ENCODE measurements at places on chromosomes 5 and 9. TPM values are rescaled to one million over a fixed set of nuclear protein-coding genes. Genes with fewer than 3 reads are reported as not detected.

Gene ZCCHC9
- total RNA-seq, result 15.5 TPM

Gene ZCCHC7
- total RNA-seq, result 33.4 TPM

Gene GRXCR2
- total RNA-seq, result not detected

Gene ZNF608
- 0.16 TPM for total RNA-seq

Gene BARHL1
- total RNA-seq, result not detected

Gene ADAMTS16
- not detected for total RNA-seq

Gene IFT74
- 4.7 TPM for total RNA-seq

Gene CER1
- total RNA-seq, result not detected

- no peaks in the 10 kb centered on the region for H3K4me1 ChIP-seq
- H3K36me3 ChIP-seq, result no peaks in the 10 kb centered on the region
Observed at GRCh38 chr5:121503111-121503840, 348.4 kb upstream of the FTMT start.

DNA sequence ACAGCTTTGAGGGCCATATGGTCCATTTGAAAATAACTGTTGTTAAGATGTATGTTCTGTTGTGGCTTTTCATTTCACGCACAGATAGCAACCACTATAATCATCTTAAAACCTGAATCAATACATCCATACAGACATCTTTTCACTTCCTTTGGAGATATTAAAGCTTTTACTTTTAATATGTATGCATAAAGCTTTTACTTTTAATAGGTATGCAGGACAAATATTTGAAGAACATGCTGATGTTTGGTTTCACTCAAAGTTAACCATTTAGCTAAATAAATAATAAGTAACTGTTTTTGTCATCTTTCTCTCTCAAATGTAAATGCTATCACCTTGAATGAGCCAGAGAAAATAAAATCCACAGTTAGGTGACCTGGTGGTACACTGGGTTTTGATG is 108.6 kb downstream of the OXCT1 start:
- H3K27ac ChIP-seq, result no peak overlapping the region
- peaks cover 9% of the 10 kb centered on the region for H3K4me1 ChIP-seq
- H3K36me3 ChIP-seq, result peaks cover 29% of the 10 kb centered on the region
- H3K4me3 ChIP-seq, result no peak overlapping the region
- DNase-seq, result no peak

DNA sequence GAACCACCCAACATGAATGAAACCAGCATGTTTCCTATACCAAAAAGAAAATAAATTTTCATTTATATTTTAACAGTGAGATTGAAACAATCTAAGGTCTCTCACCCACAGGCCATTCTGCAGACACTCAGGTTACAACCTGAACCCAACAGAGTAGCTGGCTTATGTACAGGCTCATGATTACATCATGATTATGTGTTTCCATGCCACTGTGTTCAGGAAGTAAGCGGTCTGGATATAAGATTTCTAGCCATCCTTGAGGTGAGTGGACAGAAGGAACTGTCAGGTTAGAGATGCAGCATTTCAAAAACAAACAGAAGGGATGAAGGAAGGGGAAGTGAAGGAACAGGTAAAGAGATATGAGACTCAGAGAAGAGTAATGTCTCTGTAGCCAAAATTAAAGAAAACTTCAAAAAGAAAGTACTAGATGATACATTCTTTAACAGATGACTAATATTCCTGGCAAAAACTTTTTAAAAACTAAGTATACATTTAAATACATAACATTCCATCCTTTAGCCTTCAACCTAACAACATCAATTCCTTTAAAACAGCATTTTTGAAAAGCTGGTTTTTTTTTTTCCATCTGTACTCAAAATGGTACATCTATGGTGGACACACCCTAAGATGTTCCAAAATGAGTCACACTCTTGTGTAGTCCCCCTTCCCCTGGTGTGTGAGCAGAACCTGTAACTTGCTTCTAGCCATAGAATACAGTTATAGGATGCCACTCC is 119.8 kb downstream of the LPAR1 start:
- H3K4me3 ChIP-seq, result no peak overlapping the region
- H3K36me3 ChIP-seq, result no peaks in the 10 kb centered on the region
- no peaks in the 10 kb centered on the region for H3K27me3 ChIP-seq
- no peak for DNase-seq
- no peak overlapping the region for H3K27ac ChIP-seq
- H3K4me1 ChIP-seq, result no peaks in the 10 kb centered on the region

GRCh38 chr5:76190356-76190755 is 107.2 kb downstream of the SV2C start:
- H3K4me1 ChIP-seq, result no peaks in the 10 kb centered on the region
- peaks cover 6% of the 10 kb centered on the region for H3K27me3 ChIP-seq
- no peak for DNase-seq
- no peaks in the 10 kb centered on the region for H3K36me3 ChIP-seq
- no peak overlapping the region for H3K27ac ChIP-seq
- no peak overlapping the region for H3K4me3 ChIP-seq

- no peak for DNase-seq
- H3K36me3 ChIP-seq, result no peaks in the 10 kb centered on the region
- no peaks in the 10 kb centered on the region for H3K27me3 ChIP-seq
- H3K4me3 ChIP-seq, result no peak overlapping the region
Observed at GRCh38 chr5:62977661-62978060, 399.0 kb downstream of the LRRC70 start.

- no peaks in the 10 kb centered on the region for H3K27me3 ChIP-seq
- H3K36me3 ChIP-seq, result peaks cover 8% of the 10 kb centered on the region
- H3K27ac ChIP-seq, result no peak overlapping the region
- H3K4me3 ChIP-seq, result no peak overlapping the region
- peaks cover 6% of the 10 kb centered on the region for H3K4me1 ChIP-seq
Observed at GRCh38 chr9:120482424-120483186, 97.4 kb downstream of the CDK5RAP2 start.

GRCh38 chr9:12723409-12724028 is 30.3 kb downstream of the TYRP1 start:
- no peaks in the 10 kb centered on the region for H3K4me1 ChIP-seq
- no peak overlapping the region for H3K4me3 ChIP-seq
- H3K27ac ChIP-seq, result no peak overlapping the region
- no peaks in the 10 kb centered on the region for H3K36me3 ChIP-seq
- DNase-seq, result no peak
- H3K27me3 ChIP-seq, result no peaks in the 10 kb centered on the region

- peaks cover 27% of the 10 kb centered on the region for H3K27me3 ChIP-seq
- no peak overlapping the region for H3K27ac ChIP-seq
- H3K4me1 ChIP-seq, result peaks cover 3% of the 10 kb centered on the region
- DNase-seq, result no peak
- peaks cover 3% of the 10 kb centered on the region for H3K36me3 ChIP-seq
- H3K4me3 ChIP-seq, result no peak overlapping the region
Observed at GRCh38 chr9:37624073-37624472, 26.7 kb upstream of the FRMPD1 start.

DNA sequence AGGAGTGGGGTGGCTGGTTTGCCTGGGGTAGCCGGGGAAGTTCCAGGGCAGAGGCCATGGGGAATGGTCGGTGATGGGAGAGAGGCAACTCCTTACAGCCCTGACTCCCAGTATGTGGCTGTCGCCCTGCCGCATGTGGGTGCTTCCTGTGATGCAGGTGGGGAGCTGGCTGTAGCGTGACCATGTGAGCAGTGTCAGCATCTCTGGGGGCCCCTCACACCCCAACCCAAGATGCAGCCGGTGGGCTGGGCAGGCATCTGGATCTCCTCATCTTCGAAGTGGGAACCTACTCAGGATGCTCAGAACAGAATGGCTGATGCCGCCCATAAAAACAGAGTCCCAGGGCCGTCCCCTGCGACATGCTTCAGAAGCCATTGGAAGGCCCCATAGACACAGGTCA is 45.0 kb downstream of the BARX1 start:
- peaks cover 25% of the 10 kb centered on the region for H3K27me3 ChIP-seq
- no peaks in the 10 kb centered on the region for H3K36me3 ChIP-seq
- no peak overlapping the region for H3K27ac ChIP-seq
- DNase-seq, result no peak
- H3K4me1 ChIP-seq, result peaks cover 2% of the 10 kb centered on the region

GRCh38 chr9:130478736-130479575 is 34.2 kb downstream of the ASS1 start:
- no peak overlapping the region for H3K4me3 ChIP-seq
- no peak overlapping the region for H3K27ac ChIP-seq
- H3K27me3 ChIP-seq, result peaks cover 40% of the 10 kb centered on the region
- no peaks in the 10 kb centered on the region for H3K4me1 ChIP-seq
- no peak for DNase-seq

GRCh38 chr9:12652973-12653372 is 40.2 kb upstream of the TYRP1 start:
- DNase-seq, result no peak
- H3K4me1 ChIP-seq, result no peaks in the 10 kb centered on the region

- H3K4me1 ChIP-seq, result peaks cover 59% of the 10 kb centered on the region
- no peaks in the 10 kb centered on the region for H3K27me3 ChIP-seq
- H3K36me3 ChIP-seq, result peaks cover 4% of the 10 kb centered on the region
- no peak for DNase-seq
- peak overlapping the region; percentile 97 for H3K4me3 ChIP-seq
- H3K27ac ChIP-seq, result peak overlapping the region; percentile 98
Observed at GRCh38 chr5:62308439-62308838, 2.4 kb downstream of the KIF2A start.

DNA sequence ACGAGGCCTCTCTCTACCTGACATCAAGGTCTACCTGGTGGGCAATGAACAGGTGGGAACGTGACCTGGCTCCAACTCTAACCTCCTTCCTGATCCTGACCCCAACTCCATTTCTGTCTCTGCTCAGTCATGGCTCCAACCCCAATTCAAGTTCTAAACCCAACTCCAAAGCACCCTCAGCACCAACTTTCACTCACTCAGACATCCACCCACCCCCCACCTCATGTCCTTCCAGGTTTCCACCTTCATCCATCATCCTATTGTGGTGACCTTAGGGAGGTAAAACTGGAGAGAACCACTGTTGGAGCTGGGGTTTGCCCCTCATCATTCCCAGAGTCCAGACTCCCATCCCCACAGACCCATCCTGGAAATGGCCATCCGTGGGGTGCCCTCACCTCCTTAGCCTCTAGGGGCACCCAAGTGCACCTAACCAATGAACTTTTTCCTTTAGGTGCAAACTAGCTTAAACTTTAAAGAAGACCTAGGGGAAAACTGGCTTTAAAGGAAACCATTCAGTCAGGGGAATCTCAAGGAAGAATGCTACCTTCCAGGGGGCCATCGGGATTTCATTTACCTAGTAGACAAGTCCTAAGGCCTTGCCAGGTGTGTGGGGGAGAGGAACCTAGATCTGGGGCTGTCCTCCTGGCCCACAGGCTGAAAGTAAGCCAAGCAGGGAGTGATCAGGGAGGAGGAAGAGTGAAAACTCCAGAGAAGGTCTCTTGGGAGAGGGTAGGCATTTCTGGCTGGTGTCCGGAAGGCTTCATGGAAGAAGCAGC is 11.3 kb downstream of the RGS14 start:
- DNase-seq, result no peak
- H3K4me1 ChIP-seq, result peaks cover 48% of the 10 kb centered on the region
- peak overlapping the region; percentile 82 for H3K4me3 ChIP-seq
- peak overlapping the region; percentile 95 for H3K27ac ChIP-seq
- peaks cover 9% of the 10 kb centered on the region for H3K36me3 ChIP-seq
- no peaks in the 10 kb centered on the region for H3K27me3 ChIP-seq

GRCh38 chr9:38652486-38652885 is 32.1 kb upstream of the ANKRD18A start:
- H3K4me3 ChIP-seq, result no peak overlapping the region
- no peaks in the 10 kb centered on the region for H3K4me1 ChIP-seq
- no peak overlapping the region for H3K27ac ChIP-seq
- DNase-seq, result no peak

DNA sequence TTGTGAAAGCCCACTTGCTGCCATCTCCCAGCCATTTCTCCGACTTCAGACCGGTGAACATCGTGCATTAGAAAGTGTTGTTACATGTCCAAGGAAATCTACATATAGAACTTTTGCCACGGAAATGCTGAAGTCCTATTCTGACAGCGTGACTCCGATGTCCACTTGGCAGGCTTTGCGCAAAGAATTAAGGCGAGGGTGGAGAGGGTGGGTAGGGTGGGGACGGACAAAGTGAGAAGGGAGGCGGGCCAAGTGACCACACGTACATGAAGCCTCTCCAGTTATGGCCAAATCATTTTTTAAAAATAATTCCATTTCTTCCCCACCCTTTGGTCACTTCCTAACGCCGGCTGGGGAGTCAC is 460 bp upstream of the ACO1 start:
- DNase-seq, result no peak
- peaks cover 13% of the 10 kb centered on the region for H3K4me1 ChIP-seq
- no peaks in the 10 kb centered on the region for H3K36me3 ChIP-seq
- H3K27ac ChIP-seq, result no peak overlapping the region
- peaks cover 31% of the 10 kb centered on the region for H3K27me3 ChIP-seq
- H3K4me3 ChIP-seq, result peak overlapping the region; percentile 84

DNA sequence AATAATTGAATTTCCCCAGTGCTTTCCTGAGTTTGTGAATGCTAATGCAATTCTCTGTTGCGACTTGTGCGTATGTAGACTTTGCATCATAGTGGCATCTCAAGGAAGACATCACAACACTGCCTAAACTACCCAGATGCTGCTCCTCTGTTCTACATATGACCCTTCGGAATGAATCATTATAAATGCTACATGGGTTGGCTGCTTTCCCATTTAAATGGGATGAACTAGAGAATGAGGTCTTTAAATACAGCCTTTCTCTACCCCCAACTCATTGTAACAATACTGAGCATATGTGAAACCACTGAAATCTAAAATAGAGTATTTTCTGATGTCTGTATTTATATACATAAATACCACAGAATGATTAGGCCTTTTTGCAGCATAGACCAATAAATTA is 136.6 kb upstream of the ICE1 start:
- H3K27ac ChIP-seq, result no peak overlapping the region
- no peaks in the 10 kb centered on the region for H3K4me1 ChIP-seq
- no peak overlapping the region for H3K4me3 ChIP-seq
- no peak for DNase-seq
- H3K27me3 ChIP-seq, result no peaks in the 10 kb centered on the region

DNA sequence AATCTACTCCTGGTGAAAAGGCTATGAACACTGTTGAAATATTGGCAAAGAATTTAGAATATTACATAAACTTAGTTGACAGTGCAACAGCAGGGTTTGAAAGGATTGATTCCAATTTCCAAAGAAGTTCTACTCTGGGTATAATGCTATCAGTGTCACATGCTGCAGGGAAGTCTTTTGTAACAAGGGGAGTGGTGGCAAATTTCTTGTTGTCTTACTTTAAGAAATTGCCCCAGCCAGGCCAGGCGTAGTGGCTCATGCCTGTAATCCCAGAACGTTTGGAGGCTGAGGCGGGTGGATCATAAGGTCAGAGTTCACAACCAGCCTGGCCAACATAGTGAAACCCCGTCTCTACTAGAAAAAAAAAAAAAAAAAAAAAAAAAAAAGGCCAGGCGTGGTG is 86.3 kb upstream of the OTULINL start:
- no peaks in the 10 kb centered on the region for H3K27me3 ChIP-seq
- DNase-seq, result no peak
- H3K4me1 ChIP-seq, result no peaks in the 10 kb centered on the region
- no peak overlapping the region for H3K27ac ChIP-seq

- H3K27me3 ChIP-seq, result no peaks in the 10 kb centered on the region
- H3K27ac ChIP-seq, result no peak overlapping the region
- peaks cover 2% of the 10 kb centered on the region for H3K4me1 ChIP-seq
- no peak for DNase-seq
Observed at GRCh38 chr9:37338218-37338617, 84.3 kb upstream of the GRHPR start.
